ENCODE measurements at places on chromosomes 5 and 9.

GRCh38 chr5:117792476-117792875 is 1195.9 kb downstream of the DTWD2 start:
- no peak for DNase-seq

DNA sequence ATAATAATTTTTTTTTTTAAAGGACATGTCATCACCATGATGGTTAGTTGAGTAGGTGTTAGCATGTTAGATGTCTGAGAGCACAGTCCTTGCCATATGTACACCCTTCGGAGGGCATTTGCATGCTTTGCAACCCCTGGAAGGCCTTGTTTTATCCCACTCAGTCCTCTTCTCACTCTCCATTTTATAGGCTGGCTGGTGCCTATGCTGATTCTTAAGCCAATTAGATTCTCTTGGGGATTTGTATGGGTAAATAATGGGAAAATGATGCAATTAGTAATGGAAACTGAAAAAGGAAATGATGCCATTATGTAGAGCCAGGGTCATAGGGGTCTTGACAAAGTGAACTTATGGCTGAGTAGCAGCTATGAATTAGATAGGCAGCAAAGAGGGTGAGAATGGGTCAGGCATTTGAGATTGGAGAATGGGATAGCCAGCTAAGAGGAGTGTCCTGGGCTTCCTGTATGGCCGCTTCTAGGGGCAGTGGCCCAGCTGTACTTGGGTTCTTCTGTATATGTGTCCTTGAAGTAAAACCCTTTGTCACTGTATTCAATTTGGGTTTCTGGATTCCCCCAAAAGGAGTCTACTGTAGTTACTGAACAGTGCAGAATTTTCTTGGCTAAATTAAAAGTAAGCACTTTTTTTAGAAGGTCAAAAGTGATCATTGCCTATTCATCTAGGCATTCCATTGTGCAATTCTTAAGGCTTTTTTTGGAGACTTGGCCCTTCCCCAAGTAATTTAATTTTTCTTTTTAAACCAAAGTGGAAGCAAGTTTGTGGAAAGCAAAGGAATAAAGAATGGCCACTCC is 31.6 kb downstream of the LRRTM2 start:
- no peak for DNase-seq

DNA sequence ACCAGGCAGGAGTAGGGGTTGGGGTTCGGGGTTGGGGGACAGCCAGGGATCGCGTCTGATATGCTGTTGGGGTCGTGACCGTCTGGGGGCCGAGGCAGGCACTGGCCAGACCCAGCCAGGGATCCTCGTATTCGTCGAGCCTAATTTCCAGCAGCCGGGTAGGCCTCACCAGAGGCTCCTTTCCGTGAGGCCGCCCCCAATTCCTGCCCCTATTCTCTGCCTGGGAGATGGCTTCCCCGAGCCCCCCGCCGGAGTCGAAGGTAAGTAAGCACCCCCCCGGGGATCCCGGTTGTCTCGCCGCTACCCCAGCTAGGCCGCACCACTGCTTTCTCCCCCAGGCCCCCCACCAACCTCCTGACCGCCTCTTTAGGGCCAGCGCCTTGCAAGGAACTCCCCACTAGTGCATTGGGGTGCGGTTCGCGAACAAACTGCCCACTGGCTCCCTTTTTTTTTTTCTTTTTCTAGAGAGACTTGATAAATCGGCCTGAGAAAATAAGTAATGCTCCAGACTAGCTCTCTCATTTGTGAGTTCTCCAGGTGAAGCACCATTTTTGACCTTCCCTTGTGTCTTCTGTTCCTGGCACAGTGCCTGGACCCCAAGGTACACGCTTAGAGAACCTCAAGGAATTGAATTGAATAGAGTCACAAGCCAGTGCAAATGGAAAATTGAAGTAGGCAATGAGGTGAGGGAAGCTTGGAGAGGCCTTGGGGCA is 435 bp downstream of the ZNF189 start:
- DNase-seq, result no peak

- DNase-seq, result no peak
Measured at GRCh38 chr5:17966640-17967402, 332.6 kb downstream of the TAF11L14 start.

GRCh38 chr5:56457887-56458812 is 225.0 kb upstream of the ANKRD55 start:
- DNase-seq, result no peak

GRCh38 chr9:133375116-133375723 is 640 bp downstream of the SURF4 start:
- no peak for DNase-seq

- DNase-seq, result no peak
Measured at GRCh38 chr5:132019857-132020555, 8.5 kb upstream of the ACSL6 start.

- no peak for DNase-seq
Measured at GRCh38 chr5:174724484-174725260, at the start of gene MSX2. MSX2 (plus strand) TSS chr5:174724582; CDS start chr5:174724660, 78 bp downstream.

DNA sequence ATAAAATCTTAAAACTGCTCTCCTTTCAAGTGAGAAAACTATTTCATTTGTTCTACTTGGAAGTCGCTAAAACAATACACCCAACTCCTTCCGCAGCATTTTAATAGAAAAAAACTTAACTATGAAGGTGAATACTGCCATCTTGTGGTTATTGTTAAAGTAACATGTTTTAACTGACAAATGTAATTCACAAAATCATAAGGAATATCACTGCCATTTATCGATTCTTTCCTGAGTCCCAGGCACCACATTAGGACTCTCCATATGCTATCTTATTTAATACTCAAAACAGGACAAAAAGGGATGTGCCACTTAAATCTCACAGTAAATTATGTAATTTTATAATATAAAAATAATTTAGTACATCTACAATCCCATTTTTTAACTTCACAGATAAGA is 130.5 kb upstream of the ITGA1 start:
- DNase-seq, result peak; percentile 19

DNA sequence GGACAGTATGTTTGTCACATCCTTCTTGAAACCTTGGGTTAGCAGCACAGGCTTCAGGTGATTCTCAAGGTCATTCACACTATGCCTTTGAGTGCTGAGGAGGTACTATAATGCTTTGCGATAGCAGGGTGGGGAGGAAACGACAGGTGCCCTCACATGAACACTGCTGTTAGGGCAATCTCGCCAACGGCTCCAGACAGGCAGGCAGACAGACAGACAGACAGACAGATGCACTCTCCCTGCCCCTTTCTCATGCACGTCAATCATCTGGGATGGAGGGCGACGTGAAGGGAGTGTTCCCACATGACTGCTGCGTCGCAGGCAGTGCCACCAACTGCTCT is 82.9 kb downstream of the RAPGEF1 start:
- no peak for DNase-seq

DNA sequence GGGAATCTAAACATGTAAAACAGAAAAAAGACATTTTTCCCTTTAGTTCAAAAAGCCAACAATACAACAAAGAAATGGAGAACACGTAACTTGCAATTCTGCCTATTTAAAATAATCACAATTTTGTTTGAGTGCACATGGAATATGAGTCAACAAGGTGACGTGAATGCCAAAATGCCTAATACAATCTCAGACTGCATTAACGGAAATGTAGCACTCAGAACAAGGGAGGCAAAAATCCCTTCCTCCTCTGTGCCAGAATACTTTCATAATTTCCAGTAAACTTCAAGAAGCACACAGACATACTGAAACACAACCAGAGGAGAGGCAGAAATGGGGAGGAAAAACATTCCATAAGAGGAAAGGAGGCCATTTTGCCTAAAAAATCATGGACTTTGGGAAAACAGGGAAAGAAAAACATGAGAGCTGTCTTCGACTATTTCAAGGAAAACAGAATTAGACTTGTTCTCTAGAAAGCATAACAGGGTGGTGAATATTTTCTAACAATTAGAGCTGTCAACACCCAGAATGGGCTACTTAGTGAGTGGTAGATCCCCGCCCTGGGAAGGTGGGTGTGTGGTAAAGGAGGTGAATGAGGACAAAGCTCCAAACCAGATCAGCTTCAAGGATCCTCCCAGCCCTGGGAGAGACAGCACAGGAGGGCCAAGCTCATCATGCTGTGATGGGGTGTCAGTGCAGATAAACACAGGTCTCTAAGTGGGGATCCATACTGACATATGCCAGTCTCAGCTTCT is 48.2 kb downstream of the ABCA1 start:
- DNase-seq, result no peak

- no peak for DNase-seq
Measured at GRCh38 chr9:132594412-132594811, 12.0 kb downstream of the BARHL1 start.

DNA sequence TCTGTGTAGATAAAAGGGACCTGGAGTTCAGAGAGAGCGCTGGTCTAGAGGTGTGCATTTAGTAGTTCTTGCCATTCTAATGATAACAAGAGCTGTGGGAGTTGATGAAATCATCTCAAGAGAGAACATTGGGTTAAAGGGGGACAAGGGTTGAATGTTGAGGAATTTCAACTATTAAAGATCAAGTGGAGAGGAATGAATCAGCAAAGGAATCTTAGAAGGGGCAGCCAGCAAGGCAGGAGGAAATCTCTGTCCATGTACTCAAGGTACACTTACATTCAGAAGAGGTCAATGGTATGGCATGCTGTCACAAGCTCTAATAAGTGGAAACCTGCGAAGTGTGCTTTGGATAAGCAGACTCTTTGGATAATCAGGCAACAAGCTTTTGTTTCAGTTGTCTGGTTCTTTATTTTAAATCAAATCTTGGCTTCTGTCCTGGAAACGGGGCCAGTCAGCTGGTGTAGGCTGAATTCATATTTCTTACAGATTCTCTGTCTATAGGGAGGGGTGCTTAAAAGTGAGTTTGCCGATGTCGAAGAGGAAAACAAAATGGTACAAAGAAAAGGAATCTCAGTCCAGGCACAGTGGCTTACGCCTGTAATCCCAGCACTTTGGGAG is 320.5 kb upstream of the CD180 start:
- no peak for DNase-seq

GRCh38 chr5:179222246-179223017 is 122.8 kb downstream of the ADAMTS2 start:
- DNase-seq, result no peak

- DNase-seq, result no peak
Measured at GRCh38 chr9:26339796-26340195, 552.8 kb downstream of the CAAP1 start.

GRCh38 chr5:159057996-159058395 is 41.7 kb downstream of the EBF1 start:
- no peak for DNase-seq

- DNase-seq, result no peak
Measured at GRCh38 chr5:123207081-123207537, 118.1 kb downstream of the PRDM6 start.

DNA sequence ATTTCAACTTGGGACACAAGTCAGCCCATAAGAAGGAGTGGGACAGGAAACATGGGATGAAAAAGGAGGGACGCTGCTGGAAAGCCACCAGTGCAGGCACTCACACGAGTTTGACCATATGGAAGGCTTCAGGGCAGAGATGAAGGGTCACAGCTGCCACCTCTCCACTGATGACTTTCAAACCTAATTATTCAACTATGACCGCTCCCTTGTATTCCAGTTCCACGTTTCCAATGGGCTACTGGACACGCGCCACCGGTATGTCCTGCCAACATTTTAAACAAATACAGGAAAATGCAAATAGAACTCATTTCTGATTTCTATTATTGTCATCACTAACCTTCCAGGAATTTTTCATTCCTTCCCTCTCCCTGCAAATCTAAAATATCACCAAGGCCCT is 134.7 kb downstream of the SLC1A3 start:
- no peak for DNase-seq

DNA sequence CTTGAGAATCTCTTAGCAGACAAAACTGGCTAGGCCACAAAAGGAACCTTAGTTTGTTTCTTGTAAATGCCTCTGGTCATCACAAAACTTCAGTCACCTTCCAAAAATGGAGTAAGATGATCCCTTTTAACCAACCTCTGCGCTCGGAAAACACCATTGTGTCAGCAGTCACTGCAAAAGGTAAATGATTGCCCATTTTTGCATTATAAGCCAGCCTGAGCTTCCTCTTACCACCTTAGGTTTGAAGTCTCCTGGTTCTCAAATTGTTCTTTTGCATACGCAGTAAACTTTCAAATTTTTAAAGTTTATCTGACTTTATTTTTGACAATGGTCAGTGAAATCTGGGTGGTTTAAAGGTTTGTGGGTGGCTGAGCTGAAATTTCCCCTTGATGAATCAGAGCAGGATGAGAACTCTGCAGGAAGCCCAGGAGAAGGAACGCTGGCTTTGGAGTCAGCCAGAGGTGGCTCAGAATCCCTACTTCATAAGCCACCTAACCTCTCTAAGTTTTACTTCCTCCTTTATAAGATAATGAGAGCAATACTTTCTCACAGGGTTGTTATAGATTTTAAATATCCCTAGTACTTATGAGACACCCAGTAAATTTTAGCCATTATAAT is 131.4 kb downstream of the MED10 start:
- DNase-seq, result no peak

- DNase-seq, result no peak
Measured at GRCh38 chr9:5553211-5553610, 42.9 kb downstream of the PDCD1LG2 start.

DNA sequence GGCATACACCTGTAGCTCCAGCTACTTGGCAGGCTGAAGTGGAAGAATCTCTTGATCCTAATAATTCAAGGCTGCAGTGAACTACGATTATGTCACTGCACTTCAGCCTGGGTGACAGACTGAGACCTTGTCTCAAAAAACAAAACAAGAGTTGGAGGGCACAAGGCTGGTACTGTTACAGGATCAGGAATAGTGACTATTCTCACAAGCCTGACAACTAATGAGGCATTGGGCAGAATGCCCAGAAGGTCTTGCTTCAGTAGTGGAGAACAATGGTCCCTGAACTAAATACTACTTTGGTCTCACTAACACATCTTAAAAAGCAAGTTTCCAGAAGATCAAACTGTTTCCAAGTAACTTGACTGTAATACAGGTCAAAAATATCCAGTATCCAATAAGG is 182.9 kb upstream of the RFX3 start:
- peak; percentile 50 for DNase-seq

DNA sequence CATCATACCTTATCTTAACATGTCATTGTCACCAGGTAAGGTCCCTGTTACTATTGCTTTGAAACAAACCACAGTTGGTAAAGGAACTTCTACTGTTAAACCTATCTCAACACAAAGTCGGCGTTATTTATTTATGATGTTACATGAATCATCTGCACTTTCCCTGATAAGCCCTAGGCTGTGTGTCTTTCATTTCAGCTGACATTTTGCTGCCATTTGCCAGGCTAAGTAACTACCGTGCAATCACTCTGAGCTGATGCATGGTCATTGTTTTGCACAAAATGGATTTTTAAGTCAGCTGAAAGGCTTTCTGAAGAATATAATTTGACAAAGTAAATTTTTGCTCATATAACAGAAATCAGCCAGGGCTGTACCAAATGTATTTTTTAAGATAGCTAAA is 546.5 kb downstream of the ZNF608 start:
- no peak for DNase-seq

DNA sequence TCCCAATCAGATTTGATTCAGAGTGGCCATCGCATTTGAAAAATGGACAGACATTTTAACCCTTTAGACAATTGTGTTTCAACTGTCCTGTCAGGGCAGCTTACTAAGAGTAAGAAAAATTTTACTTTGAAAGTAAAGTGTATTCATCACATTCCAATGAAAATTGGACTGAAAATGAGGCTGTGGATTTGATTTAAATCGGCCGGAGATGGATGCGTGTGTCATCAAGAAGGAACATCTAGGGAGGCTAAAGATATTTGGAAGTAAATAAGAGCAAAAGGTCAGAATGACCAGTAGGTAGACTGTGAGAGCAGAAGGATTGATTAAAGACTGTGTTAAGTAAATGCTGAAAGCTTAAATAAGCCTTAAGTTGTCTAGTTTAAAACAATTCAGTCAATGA is 1.5 kb downstream of the ZCCHC7 start:
- no peak for DNase-seq

GRCh38 chr9:13485068-13485596 is 205.6 kb upstream of the MPDZ start:
- DNase-seq, result no peak
